ENCODE measurements at places on chromosomes 3 and 15.
A peak's percentile ranks its signal among the peaks of the same experiment; 100 is the strongest.

- no peak for DNase-seq
These were observed 1.4 kb downstream of the MAP6D1 start for GRCh38 chr3:183823963-183824362.

DNA sequence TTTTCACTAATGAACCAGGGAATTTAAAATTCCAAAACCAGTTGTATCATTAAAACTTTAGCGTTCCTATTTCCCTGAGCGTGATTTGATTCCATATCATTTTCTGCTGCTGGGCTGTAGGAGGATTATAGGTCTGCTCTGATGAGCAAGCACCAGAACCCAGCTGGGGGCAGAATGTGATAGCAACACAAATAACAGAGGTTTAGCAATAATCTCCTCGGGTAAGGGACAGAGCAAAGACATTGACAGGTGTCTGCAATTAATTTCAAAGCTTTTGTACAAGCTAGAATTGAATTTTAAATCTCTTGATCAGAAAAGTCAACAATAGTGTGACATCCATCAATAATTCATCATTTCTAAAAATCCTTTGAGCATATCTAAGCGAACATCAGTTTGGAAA is 163.4 kb upstream of the RAP2B start:
- DNase-seq = no peak

- no peak for DNase-seq
These were observed 141.9 kb downstream of the TP63 start for GRCh38 chr3:189773056-189773455.

GRCh38 chr15:81152339-81152738 is 18.3 kb downstream of the CFAP161 start:
- DNase-seq = no peak

- DNase-seq = no peak
These were observed 3.9 kb upstream of the ANKRD63 start for GRCh38 chr15:40286794-40287193.

DNA sequence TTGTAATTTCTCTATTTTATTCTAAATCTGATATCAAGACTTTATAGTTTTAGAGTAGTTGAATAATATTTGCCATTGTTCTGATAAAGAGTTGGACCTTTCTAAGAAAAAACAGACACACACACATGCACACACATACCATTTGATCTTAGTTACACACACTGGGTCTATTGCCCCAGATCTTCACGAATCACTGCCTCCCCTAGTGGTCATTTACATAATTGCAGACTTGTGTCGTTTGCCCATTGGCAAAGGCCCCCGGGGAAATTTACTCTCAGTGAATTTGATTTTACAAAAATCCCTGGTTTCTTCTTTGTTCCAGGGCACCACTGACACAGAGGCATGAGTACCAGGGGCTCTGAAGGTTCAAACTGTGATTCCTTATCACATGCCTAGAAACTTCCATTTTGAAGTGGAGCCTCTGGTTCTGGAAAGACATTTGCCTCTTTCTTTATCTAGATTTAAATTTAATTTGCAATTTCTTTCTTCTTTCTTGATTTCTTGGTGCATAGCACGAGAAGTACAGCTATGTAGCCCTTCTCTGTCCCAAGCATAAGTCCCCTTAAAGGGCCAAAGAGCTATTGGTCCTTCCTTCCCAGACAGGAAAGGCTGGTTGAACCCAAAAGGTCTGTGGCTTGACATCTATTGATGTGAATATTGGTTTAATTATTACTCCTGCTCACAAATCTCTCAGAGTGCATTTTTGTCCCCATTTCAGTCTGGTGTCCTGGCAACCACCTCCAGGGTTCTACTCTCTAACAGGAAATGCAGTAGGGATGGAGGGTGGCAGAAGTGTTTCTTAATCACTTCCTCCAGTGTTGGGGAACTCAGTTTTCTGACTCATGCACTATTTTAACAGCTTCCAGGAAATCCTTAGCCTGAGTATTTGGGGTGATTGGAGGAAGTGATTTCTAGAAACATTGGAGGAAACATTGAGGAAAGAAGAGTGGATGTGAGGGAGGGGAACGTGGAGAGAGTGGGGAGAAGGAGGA is 32.4 kb upstream of the SLC6A11 start:
- no peak for DNase-seq

GRCh38 chr3:16140116-16140893 is 34.2 kb upstream of the GALNT15 start:
- no peak for DNase-seq

GRCh38 chr3:132953683-132954082 is 84.5 kb upstream of the TMEM108 start:
- DNase-seq = no peak

- DNase-seq = no peak
These were observed 132.4 kb downstream of the ADAMTS9 start for GRCh38 chr3:64555351-64555750.

- no peak for DNase-seq
These were observed 63.3 kb upstream of the CORO2B start for GRCh38 chr15:68515371-68516095.

DNA sequence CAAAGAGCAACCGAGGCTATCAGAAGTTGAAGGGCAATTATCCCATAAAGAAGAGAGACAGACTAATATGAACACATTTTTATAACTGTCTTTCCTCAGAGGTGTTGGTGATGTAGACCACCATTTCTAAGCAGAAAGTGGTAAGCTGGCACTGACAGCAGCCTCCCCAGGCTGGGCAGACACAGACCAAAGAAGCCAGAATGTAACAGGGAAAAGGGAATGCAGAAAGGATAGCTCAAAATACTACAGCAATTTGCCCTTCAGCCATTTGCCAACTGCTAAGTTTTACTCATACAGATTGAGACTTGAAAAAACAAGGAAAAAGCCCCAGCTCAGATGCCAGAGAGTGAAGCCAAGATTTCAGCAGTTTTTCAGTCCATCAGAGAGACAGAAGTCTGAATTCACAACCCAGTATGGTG is 73.5 kb upstream of the ABI3BP start:
- DNase-seq = no peak

GRCh38 chr15:70050970-70051369 is 46.7 kb downstream of the TLE3 start:
- DNase-seq = no peak

GRCh38 chr3:193481436-193481835 is 73.3 kb downstream of the ATP13A4 start:
- DNase-seq = no peak

- no peak for DNase-seq
These were observed 207.5 kb upstream of the SLITRK3 start for GRCh38 chr3:165403666-165404065.

- DNase-seq = no peak
These were observed 74.9 kb upstream of the MFGE8 start for GRCh38 chr15:88987934-88988671.

DNA sequence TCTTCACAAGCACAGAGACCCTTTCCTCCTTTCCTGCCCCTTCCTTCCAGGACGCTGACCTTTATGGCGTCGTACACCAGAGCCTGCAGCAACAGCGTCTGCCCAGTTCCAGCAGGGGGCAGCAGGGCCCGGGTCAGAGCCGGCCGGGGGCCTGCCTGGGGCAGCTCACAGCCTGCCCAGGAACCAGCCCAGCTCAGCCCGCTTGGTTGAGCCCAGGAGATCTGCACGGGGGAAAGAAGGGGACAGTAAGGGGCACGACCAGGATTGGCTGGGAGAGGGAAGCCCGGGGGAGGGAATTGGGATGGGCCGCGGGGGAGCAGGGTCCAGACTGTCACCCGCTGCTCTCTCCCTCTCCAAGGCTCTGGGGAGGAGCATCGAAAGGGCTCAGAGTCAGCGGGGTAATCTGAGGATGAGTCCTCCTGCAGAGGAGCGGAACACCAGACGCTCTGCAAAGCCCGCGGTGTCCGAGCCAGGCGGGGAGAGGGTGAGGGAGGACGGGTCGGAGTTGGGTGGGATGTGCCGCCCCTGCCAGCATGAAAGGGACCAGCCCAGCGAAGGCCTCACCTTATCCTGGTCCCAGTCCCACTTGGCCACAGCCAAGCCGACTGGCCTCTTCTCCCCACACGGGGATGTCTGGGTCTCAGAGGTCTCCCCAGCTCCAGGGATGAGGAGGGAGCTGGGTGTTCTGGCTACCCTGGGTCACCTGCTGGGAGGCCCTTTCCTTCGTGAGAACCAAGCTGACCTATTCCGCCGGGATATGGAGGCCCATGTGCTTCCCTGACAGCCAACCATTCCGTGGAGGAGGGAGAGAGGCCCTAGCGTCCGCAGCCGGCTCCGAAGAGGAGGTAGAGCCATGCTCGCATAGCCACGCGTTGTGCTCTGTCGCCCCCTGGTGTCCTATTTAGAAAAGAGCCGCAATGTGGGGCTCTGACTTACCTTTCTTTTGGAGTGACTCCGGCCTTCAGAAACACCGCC is 7.4 kb upstream of the IGDCC3 start:
- peak; percentile 67 for DNase-seq

- no peak for DNase-seq
These were observed 8.3 kb upstream of the LMOD3 start for GRCh38 chr3:69130689-69131088.

- no peak for DNase-seq
These were observed 68.7 kb upstream of the RNF7 start for GRCh38 chr3:141669434-141669833.

GRCh38 chr3:172317481-172317880 is 130.8 kb downstream of the GHSR start:
- DNase-seq = no peak

DNA sequence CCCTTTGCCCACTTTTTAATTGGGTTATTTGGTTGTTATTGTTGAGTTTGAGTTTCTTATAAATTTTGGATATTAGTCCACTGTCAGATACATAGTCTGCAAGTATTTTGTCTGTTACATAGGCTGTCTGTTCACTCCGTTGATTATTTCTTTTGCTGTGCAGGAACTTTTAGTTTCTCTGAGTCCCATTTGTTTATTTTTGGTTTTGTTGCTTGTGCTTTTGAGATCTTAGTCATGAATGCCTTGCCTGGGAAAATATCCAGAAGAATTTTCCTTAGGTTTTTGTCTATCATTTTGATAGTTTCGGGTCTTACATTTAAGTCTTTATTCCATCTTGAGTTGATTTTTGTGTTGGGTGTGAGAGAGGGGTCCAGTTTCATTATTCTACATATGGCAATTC is 254.5 kb downstream of the NLGN1 start:
- no peak for DNase-seq

DNA sequence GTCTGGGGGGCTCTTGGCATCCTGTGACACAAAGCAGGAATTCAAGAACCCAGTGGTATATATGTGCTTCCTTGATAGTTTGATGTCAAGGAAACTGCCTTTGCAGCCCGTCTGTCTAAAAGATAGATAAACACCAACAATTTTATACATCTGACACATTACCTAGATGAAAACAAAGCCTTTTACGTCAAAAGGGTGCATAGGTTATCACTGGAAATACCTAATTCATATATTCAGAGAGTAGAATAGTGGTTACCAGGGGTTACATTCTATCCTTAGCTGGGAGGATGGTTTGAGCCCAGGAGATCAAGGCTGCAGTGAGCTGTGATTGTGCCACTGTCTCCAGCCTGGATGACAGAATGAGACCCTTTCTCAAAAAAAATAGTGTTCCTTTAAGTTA is 356.9 kb upstream of the RASGRP1 start:
- no peak for DNase-seq

- DNase-seq = no peak
These were observed 191.7 kb upstream of the GBE1 start for GRCh38 chr3:81953111-81953510.

GRCh38 chr3:172085557-172085895 is 46.1 kb downstream of the FNDC3B start:
- no peak for DNase-seq

GRCh38 chr3:27487383-27487782 is 3.2 kb upstream of the SLC4A7 start:
- DNase-seq = no peak

GRCh38 chr3:48915296-48915695 is 3.3 kb upstream of the ARIH2 start:
- DNase-seq = no peak

- no peak for DNase-seq
These were observed 5.7 kb upstream of the CCDC80 start for GRCh38 chr3:112646623-112647022.

GRCh38 chr3:194675081-194675640 is 3.2 kb upstream of the LSG1 start:
- peak; percentile 52 for DNase-seq

DNA sequence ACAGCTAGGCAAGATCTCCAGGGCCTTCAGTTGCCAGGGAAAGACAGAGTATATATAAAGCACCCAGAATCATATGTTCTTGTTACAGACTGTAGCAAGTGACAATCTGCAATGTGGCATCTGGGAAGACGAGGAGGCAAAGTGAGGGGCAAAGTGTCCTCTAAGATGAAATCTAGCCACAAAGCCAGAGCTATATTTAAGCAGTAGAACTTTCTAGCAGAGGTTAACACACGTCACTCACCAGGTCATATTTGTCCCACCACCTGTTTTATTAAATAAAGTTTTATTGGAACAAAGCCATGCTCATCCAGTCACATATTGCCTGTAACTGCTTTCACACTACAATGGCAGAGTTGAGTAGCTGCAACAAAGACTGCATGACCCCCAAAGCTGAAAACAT is 51.5 kb downstream of the PDZRN3 start:
- no peak for DNase-seq

DNA sequence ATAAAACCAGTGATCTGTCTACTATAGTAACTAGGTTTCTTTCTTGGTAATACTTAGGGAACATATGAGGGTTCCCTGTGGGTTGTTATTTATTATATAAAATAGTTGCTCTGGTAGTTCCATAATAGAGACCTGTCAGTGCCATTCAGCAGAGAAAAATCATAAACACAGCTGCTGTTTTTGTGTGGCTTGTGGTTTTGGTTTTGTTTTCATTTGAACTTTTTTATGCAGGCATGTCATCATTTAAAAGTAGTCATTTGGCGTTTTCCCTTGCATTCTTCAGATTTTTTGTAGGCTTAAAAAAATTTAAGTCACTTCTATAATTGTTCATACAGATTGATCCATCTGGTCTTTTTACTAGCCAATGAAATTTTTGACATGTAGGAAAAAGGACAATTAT is 47.9 kb downstream of the PIK3CA start:
- DNase-seq = no peak

DNA sequence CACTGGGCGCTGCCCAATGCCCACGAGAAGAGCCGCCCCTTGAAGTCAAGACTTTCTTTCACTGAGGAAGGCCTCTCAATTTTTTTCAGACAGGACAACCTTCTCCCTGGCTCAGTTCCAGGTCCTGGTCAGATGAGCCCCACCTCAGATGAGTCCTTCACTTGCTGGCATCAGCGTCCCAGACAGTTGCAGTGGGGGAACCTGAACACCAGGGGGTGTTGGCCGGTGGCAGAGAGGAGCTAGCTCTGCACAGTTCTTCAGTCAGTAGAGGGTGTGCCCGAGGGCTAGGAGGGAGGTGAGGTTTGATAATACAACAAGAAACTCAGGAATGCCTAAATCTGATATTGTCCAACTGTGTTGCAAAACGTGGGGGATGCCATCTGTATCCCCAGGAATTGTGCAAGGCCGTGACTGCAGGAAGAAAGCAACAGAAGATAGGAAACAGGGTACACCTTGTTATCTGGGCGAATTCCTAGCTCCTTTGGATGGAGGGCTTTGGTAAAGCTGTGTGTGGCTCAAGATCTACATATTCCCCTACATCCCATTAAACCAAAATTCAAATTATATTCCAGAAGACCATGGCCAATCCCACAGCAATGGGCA is 34.3 kb downstream of the CCR3 start:
- DNase-seq = peak; percentile 64
